Breast epithelium (tissue), 4 donors: ENCODE measurements at places on chromosomes 3 and 15. TPM values are rescaled to one million over a fixed set of nuclear protein-coding genes. Genes with fewer than 3 reads are reported as not detected.

GRCh38 chr15:24675332-24676144 is at the start of gene NPAP1:
Gene NPAP1, plus strand, starts transcription at chr15:24675775. Its CDS starts 93 bp downstream, at chr15:24675868.
- DNase-seq, result no peak

GRCh38 chr3:129672412-129672811 is 65.9 kb upstream of the PLXND1 start:
- no peak for DNase-seq

The NEK10 gene
- total RNA-seq, result 246 TPM

DNA sequence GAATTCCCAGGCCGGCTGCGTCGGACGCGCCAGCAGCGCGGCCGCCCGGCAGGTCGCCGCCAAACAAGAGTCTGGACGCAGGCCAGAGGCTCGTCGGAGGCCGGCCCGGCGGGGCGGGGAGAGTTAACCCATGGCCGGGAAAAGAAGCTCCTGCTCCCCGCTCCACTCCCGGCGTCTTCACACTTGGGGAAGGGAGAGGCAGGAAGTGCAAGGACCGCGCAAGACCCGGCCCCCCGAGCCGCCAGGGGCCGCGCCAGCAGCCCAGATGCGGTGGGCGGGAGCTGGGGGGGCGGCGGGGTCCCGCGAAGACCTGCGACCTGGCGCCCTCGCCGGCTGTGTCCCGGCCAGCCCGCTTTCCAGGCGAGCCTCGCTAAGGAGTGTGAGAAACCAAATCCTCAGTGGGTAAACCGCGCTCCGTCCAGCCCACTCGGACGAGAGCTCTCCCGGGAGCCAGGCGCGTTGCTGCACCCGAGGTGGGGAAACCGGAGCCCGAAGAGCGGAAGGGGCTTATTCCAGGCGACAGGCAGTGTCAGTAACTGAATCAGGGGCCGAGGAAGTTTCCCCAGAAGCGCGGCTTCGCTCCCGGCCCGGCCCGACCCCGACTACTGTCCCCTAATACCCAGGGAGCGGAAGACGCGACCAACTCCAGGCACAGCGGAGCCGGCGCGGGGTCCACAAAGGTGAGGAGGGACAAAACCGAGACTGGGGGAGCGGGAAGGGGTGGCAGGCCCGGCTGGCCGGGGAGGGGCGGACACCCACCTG is 721 bp downstream of the ADAMTS7 start:
- DNase-seq, result no peak

DNA sequence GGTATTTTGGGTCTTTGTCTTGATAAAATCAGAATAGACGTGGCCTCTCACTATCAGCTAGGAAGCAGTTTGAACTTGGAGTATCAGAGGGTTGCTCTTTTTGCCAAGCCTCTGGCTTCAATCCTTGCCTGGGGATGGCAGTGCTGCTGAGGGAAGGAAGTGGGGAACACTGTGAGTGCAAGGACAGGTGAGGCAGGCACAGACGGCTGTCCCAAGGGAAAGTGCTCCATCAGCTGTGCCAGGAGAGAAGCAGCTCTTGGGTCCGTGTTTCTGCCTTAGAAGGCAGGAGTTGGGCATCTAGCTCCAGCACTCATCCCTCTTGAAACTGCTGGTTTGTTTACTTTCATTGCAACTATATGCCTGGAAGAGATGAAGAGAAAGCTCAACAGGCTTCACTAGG is 33.2 kb downstream of the PML start:
- DNase-seq, result no peak
